ENCODE measurements at places on chromosomes 7 and 10. TPM values are rescaled to one million over a fixed set of nuclear protein-coding genes. Genes with fewer than 3 reads are reported as not detected.

DNA sequence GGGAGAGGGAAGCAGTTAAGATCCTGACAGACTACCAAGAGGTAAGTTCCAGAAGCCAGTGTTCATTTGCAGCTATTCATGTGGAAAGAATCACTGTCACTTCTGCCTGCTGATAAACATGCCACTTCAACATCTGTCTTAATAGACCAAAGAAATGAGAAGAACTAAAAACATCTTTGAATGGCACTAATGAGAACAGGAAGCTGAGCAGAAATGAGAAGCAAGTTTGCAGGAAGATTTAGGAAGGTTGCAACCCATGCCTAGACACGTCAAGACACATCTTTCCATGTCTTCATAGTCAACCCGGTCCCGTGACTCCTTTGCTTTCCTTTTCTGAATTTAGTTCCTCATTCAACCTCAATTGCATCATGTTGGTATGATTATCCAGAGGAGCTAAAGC is 180.0 kb downstream of the PDE1C start:
- no peak for DNase-seq

- DNase-seq = no peak
Measured at GRCh38 chr10:69474742-69475432, 23.6 kb downstream of the TSPAN15 start.

GRCh38 chr7:154905146-154905545 is 97.8 kb downstream of the PAXIP1 start:
- DNase-seq = no peak

DNA sequence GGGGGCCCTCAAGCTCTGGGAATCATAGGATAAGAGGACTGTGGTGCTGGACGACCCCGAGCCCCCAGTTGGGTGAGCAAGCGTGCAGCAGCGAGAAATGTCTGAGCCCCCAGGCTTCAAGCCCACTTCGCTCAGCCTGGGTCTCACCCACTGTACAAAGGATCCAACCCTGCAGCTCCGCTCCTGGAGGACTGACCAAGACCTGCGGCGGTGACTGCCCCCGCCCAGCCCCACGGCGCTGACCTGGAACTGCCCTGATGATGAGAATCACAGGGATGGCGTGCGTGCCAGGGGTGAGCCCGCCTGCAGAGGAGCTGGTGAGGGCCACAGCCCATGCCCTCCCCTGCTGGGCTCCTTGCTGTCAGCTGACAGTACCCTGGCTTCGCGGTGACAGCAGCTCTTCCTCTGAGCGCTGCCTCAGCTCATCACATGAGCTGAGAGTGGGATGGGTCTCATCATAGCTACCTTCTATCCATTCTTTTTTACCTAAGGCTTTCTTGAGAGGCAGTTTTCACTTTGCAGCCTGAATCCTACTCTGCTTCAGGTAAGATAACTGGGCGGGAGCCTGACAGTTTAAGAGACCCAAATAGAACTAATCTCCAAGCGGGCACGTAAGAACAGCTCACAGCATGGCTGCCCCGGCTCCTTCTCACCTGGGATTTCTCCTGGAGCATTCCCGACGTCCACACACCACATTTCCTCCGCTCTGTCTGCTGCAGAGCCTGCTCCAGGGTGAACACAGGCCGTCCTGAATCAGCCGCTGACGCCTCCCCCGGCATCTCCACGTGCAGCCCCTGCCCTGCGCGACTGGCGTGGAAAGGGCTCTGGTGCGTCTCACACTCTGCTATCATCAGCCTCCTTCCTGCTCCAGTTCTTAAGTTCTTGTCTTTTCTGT is 329.9 kb downstream of the PTPRN2 start:
- no peak for DNase-seq

UCMA gene
- not detected for total RNA-seq

FLNC gene
- total RNA-seq = 0.07 TPM

GRCh38 chr7:27868131-27868550 is 128.2 kb downstream of the TAX1BP1 start:
- no peak for DNase-seq

GRCh38 chr7:135406918-135407317 is 103.0 kb downstream of the CNOT4 start:
- DNase-seq = no peak

LRRC61 gene
- 37.3 TPM for total RNA-seq

- DNase-seq = no peak
Measured at GRCh38 chr10:13291061-13291460, 8.8 kb downstream of the PHYH start.

DNA sequence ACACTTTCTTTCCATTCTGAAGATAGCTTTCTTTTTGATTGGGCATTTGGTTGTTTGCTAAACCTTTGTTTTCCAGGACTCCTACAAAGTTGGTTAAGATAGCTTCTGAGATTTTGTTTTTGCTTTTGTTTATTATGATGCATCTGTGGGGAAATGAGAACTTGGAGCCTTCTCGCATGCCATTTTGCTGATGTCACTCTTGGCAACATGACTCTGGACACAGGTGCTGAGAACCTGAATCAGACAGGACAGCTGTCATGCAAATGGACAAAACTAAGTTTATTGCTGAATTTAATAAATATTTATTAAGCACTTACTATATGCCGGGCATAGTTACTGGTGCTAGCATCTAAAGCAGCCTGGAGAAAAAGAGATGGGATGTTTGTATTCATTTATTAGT is 274.1 kb downstream of the ZEB1 start:
- DNase-seq = no peak

GRCh38 chr10:9209105-9209798 is 1154.8 kb downstream of the GATA3 start:
- DNase-seq = peak; percentile 81

DNA sequence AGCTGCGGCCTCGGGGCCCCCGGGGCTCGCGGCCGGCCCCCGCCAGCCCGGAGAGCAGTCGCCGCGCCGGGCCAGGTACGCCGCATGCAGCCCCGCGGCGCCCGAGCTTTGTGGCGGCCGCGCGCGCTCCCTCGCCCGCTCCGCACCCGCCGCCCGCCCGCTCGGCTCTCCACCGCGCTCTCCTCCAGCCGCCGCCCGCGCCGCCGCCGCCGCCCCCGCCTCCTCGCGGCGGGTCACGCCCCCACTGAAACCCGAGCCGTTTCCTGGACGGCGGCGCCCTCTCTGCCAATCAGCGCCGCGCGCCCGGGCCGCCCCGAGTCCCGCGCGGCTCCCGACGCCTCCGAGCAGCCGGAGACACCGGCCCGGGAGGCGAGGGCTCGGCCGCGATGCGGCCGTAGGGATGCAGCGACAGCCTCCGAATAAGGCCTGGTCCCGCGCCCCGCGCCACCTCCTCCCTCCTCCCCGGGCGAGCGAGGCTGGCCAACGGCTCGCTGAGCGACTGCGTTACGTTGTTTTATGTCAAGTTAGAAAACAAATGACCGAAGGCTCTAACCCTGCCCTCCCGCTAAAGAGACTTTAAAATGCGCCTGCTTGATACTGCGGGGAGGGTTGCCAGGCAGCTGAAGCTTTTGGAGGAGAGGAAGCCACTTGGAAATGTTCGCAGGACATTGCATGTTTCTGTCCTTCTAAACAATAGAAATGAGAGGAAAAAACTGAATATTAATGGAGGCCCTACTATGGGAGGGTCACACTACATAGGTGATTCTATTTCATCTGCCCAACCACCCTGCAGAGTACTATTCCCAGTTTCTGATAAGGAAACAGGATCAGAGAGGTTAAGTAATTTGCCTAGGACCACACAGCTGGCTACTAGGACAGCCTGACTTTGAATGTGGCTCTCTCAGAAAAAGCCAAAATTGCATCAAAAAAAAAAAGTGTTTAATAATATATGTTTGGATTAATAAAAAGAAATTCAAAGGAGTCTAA is at the start of gene FGFR2:
Gene FGFR2, minus strand, starts transcription at position 182 of the 987 bp plus-strand sequence. CDS start 4,627 bp downstream, outside the sequence.
- DNase-seq = peak; percentile 48

- DNase-seq = no peak
Measured at GRCh38 chr7:137074391-137075030, 206.1 kb downstream of the CHRM2 start.

IQUB gene
- total RNA-seq = 0.10 TPM

DNA sequence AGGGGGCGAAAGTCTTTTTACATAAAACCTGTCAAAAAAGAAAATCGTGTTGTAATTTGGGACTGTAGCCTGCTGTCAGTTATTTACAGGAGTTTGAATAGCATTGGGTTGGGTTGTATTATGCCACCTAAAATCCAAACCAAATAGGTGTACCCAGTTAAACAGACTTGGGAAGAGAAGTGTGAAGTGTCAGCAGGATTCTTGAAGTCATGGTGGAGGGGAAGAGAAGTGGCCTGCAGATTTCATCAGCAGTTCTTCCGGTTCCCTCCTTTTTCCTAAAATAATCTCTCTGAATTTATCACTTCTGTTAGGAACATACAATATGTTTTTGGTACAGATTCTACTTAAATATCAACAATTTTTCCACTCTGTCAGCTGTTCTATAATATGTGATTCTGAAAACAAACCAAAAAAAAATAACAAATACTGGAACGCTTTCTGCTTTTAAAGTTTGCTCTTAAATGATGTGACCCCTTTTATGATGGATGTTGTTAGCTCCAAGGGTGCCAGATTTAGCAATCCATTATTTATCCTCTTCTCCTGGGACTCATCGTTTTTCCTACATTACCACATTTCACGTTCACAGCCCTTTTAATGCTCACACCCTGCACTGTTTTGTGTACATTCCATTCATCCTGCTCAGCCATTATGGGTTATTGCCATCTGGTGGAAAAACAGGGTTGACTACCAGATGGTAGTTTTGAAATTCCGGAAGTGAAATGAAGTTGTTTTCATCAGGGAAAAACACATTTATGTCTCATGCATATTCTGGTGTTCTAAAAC is 18.7 kb upstream of the ARHGAP12 start:
- no peak for DNase-seq

GRCh38 chr7:70712942-70713341 is 419.0 kb upstream of the GALNT17 start:
- no peak for DNase-seq

HTR7 gene
- 0.09 TPM for total RNA-seq

DNA sequence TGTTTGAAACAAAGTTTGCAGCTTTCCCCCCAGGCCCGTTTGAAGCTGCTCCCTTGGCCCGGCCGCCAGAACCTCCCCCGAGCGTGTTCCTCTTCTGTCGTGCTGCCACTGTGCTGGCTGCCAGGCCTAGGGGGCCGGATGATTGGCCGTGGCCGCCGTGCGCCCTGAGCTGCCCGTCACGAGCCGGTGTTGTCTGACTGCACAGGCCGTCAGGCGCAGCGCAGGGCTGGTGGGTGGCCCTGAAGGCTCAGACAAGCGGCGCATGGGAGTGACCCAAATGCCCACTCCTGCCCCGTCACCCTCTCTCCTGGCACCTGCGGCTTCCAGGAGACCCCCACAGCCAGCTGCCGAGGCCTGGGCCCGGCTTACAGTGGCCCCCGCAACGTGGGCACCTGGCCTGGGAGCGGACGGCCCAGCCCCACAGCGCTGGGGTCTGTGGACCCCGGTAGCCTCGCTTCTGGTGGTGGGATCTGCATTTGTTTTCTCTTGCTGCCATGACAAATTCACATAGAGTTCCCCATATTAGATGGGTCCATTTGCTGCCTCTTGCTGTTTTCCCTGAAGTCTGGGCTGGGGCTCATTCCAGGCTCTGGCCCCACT is 13.1 kb downstream of the JAKMIP3 start:
- DNase-seq = no peak

- DNase-seq = peak; percentile 34
Measured at GRCh38 chr7:16619979-16620408, 25.6 kb downstream of the ANKMY2 start.

GRCh38 chr10:132158122-132158741 is 28.5 kb upstream of the DPYSL4 start:
- DNase-seq = peak; percentile 47

DNA sequence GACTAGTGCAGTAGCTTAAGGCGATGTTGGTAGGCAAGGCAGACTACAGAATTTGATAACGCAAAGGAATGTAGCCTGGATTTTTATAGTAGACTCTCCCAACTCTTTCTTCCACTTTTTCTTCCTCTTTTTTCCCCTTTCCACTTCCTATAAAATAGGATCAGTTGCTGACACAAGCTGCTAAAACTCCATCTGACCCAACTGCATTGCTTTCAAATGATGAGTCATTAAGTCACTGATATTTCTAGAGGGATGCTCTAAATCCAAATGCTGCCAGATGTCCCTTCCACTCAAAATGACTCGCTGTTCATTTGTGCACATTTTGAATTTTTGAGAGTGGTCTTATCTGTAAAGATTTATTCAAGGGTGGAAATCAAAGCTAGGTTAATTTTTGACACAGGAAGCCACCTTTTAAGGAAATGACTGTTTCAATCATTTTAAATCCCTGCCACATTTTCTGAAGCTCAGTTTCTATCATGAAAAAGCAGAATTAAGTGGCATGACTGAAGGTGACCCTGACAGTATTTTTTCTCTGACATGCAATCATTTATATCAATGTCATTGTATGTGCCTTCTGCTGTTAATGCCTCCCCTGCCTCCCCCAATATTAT is 25.8 kb upstream of the SFMBT2 start:
- no peak for DNase-seq

DNA sequence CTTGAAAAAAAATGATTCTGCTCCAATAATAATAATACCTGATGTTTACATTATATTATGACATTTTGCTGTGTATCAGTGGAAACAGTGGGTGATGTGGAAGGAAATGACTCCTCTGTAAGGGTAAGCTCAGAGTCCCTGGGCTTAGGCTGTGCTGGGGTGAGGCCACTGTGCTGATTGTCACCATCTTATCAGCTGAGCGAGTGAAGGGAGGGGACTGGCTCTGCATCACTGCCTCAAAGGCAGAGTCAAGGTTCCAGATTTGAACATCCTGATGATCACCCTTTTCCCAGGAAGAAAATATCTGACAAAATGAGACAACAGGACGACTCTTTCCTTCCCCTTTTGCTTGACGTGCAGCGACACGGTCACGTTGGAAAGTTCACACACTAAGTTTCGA is 24.0 kb upstream of the HABP2 start:
- DNase-seq = no peak

GRCh38 chr10:112741830-112742402 is 208.1 kb upstream of the TCF7L2 start:
- no peak for DNase-seq

- DNase-seq = no peak
Measured at GRCh38 chr7:91596287-91596686, 284.2 kb downstream of the MTERF1 start.

PRPF18 gene
- total RNA-seq = 24.7 TPM

INMT gene
- total RNA-seq = not detected

- no peak for DNase-seq
Measured at GRCh38 chr7:18511351-18512140, 16.0 kb downstream of the HDAC9 start.

GRCh38 chr7:28228396-28228795 is 47.8 kb upstream of the JAZF1 start:
- no peak for DNase-seq

- DNase-seq = no peak
Measured at GRCh38 chr10:33094263-33095051, 136.4 kb upstream of the ITGB1 start.

Data from activated T-cell treated with anti-CD3 and anti-CD28 coated beads, Interleukin-2, amount 50 U/mL, for 72 hours (primary cell).